ENCODE measurements at places on chromosomes 12 and 14.

DNA sequence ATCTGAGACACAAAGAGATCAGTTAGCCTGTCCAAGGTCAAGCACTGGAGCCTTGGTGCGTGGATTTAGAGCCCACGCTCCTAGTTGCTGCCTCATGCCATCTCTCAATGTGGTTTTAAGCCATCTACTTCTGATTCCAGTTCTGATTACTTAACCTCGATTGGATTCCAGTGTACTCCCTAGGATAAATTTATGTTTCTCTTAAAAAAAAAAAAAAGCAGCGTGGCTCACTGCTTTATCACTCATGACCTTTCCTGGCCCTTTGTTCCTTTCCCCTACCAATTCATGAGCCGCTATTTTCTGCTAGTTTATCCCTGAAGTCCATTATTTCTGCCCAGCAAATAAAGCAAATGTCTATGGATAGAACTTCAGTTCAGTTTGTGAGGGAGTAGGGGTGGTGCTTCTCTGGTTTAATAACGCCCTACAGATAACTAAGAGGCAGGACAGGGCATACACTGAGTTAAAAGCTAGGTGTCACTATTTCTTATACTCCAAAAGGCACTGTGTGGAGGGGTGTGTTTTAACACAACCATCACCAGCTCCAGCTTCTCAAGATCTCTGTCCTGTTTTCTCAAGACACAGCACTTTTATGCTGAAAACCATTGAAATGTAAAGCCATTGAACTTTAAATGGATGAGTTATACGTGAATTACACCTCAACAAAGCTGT lies 9.8 kb upstream of the PARP11 start:
- H3K4me3 ChIP-seq: no peak overlapping the region
- no peak for DNase-seq
- H3K36me3 ChIP-seq: no peaks in the 10 kb centered on the region
- peaks cover 21% of the 10 kb centered on the region for H3K4me1 ChIP-seq

DNA sequence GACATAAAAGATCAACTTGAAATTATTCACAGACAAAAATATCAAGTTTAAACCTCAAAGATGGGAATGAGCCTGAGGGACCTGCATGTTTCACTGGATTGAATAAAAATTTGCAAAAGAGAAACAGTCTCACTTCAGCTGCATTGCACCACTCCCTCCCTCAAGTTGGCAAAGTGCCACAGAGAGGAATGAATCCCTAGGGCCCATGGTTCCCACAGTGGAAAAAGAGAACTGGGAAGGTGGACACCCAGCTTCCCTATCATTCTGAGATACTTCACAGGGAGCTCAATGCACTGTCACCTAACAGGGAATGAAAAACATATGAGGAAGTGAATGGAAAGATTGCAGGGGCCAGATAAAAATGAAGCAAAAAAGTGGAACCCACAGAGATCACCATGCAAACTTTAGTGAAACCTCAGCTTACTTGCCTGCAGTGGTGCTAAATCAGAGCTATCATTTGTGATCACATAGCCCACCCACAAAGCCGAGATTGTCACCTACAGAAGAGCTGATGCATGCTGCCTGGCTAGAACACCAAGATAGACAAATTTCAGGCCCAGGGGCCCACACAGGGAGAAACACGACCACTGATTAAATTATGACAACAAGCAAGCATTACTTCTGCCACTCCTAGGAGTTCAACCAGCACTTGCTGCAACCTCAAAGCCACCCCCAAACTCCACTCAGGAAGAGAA lies 911.3 kb downstream of the LRFN5 start:
- H3K36me3 ChIP-seq: no peaks in the 10 kb centered on the region
- no peaks in the 10 kb centered on the region for H3K4me1 ChIP-seq
- H3K27me3 ChIP-seq: no peaks in the 10 kb centered on the region
- no peak overlapping the region for H3K27ac ChIP-seq

- H3K4me1 ChIP-seq: no peaks in the 10 kb centered on the region
- DNase-seq: no peak
- H3K27me3 ChIP-seq: peaks cover 4% of the 10 kb centered on the region
- no peak overlapping the region for H3K27ac ChIP-seq
These were observed 21.7 kb upstream of the VPS37B start for GRCh38 chr12:122917507-122918121.

- H3K4me1 ChIP-seq: no peaks in the 10 kb centered on the region
- H3K4me3 ChIP-seq: no peak overlapping the region
- H3K36me3 ChIP-seq: no peaks in the 10 kb centered on the region
- no peaks in the 10 kb centered on the region for H3K27me3 ChIP-seq
These were observed 12.2 kb upstream of the C14orf180 start for GRCh38 chr14:104567141-104567956.

DNA sequence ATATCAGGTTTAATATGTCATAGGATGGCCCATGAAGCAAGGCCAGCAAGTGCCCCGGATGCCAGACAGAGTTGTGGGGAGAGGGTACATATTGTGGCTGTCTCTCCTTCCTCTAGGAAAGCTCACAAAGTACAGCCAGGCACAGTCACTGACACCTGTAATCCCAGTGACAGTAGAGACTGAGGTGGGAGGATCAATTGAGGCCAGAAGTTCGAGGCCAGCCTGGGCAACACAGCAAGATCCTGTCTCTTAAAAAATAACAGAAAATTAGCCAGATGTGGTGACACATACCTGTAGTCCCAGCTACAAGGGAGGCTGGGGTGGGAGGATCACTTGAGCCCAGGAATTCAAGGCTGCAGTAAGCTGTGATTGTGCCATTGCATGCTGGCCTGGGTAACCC lies 32.1 kb downstream of the SLC7A8 start:
- no peaks in the 10 kb centered on the region for H3K36me3 ChIP-seq
- H3K4me3 ChIP-seq: no peak overlapping the region
- DNase-seq: no peak
- peaks cover 33% of the 10 kb centered on the region for H3K4me1 ChIP-seq
- no peaks in the 10 kb centered on the region for H3K27me3 ChIP-seq

All from activated T-helper 2 cell treated with anti-CD3 and anti-CD28 coated beads, Interferon-gamma antibody, Interleukin-2, Interleukin-4, amounts not matched to agents 10 μg/mL and 5 μg/mL and 100 μg/mL, durations not matched to agents 14 hours and 24 hours and 36 hours (primary cell).